NCI-H748 treated with DMSO at 0.1 percent for 48 hours (cell line): ENCODE measurements at places on chromosomes 5 and 9.

DNA sequence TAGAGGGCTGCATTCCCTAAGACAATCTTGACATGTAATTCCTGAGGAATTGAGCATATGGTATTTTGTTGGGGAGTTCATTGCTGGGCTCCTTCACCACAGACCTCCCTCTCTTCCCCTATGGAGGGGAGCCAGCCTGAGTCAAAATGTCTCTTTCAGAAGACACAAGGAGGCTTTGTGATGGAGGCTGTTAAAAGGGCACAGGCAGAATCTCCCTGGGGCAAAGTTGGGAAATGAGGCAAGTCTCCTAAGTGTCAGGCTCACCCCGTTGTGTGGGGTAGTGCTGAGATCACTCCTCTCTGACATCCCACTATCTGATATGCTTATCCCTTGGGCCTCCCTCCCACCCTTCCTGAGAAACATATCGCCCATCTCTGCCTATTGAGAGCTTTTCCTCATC is 30.6 kb downstream of the GFRA3 start:
- no peak for DNase-seq

- no peak for DNase-seq
Observed at GRCh38 chr5:83000922-83001321, 76.3 kb downstream of the TMEM167A start.

DNA sequence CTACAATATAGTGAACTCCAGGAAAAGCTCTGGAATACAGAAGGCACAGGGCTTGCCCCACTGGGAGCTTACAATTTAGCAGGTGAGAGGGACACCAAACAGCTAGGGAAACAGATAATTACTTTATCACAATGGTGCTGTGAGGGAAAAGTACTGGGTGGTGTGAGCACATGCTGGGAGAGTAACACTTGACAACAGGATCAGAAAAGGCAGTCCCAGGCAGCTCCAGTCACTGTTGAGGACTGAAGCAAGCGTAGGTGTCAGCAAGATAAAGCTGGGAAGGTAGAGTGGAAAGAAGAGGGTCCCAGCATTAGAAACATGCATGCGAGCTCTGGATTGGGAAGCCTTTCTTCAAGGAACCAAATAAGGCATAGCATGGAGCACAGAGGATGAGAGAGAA is 296.0 kb downstream of the ATPSCKMT start:
- DNase-seq, result no peak

DNA sequence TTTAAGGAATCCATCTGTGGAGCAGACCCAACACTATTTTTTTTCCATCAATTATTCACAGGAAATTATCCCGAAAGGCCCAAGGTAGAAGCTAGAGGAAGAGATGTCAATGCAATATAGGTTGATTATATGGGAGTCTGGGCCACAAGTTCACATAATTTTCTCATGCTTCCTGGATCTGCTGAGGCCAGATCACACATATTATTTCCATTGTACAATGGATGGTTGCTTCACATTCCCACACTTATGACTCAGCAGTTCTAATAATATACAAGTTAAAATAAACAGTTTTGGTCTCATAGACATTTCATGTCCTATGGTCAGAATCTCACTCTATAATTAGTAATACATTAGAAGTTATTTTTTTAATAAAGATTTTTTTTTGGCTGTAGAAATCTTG is 66.0 kb upstream of the PTPRD start:
- DNase-seq, result no peak
